ENCODE measurements at places on chromosomes 1 and 21.
A peak's percentile ranks its signal among the peaks of the same experiment; 100 is the strongest.

- DNase-seq, result no peak
Measured at GRCh38 chr21:45322231-45322959, 34.7 kb upstream of the POFUT2 start.

DNA sequence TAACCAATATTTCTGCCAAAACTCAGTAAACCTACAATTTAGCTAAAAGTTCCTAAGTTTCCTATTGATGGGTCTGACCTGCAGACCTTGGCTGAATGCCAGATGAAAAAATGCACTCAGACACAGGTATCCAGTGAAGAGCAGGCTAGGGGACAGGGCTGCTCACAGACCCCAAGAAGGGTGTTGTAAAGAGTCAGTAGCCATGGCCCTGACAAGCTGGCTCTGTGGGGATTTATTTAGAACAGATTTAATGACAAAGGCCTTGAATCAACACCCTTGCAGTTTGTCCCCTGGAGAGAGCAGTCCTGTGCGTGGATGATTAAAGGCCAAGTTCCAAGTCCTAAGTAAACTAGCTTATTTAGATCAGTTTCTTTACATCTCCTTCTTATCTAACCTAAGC is 1243.2 kb upstream of the ADGRL4 start:
- DNase-seq, result no peak

DNA sequence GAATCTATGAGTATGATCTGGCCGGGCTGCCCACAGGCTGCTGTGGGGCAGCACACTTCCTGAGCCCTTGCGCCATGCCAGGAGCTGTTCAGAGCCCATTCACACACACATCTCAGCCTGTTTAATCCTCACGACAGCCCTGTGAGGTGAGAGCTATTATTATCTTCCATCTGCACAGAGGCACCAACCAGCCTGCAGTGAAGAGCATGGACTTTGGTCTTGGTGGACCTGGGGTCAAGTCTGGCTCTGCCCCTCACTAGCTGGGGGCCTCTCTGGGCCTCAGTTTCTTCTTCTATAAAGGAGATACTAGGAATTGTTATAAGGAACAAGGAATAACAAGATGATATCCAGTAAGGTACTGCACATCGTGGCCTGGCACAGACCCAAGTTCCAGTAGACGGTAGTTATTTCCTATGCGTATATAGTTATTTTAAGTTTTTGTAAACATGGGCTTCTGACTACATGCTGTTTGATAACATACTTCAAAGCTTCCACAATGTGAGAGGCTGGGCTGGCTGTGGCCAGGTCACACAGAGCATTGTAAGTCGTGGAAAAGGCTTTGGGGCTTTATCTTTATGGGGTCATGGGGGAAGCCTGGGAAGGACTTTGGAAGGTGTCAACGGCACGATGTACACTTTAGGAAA is 3.4 kb upstream of the PADI2 start:
- DNase-seq, result no peak

DNA sequence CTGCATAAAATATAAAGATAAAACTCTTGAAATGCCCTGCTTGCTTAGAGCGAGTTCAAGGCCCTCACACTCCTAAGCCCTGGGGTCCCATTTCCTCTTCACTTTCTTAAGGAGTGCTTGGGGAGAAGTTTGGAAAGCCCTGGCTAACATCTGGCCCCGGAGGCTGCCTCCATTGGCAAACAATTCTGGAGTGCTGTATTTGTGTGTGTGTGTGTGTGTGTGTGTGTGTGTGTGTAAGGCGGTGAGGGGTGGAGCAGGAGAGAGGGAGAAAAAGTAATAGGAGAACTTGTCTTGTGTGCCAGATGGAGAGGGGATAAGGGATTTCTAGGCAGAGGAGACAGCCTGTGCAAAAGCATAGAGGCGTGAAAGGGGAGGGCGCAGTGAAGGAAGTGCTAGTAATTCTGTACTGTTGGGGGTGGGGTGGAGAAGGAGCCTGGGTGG is 578 bp upstream of the TRIM62 start:
- no peak for DNase-seq

DNA sequence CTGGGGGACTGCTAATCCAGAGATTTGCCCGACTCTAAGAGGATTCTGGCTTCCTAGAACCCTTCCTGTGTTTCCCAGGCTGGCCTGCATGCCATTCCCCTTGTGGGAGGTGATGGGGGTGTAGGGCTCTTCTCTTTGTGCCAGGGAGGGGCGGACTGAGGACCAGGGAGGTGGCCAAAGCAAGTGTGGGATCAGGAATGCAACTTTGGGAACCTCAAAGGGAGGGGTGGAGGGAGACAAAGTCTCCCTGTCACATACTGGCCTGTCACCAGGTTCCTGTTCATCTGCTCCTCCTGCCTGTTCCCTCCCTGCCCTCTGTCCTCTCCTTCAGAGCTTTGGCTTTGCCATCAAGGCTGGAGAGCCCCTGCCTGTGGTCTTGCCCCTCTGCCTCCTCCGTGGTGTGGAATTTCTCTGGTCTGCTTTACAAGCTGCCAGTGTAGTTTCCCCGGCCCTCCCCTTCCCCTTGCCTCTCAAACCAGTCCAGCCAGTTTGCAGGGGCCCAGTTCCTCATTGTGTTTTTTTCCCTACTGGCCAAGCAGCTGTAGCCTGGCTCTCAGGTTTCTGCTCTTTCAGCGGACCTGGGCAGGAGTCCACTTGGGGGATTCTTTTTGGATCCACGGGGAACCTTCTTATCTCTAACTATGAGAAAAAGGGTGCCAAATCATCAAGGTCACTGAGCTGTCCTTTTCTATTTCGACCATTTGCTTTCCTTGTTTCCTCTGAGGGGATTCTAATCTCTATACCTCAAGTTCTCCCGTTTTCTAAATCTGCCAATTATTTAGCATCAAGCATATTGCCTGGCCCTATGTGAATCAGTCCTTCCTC is 1.8 kb downstream of the CGN start:
- no peak for DNase-seq

DNA sequence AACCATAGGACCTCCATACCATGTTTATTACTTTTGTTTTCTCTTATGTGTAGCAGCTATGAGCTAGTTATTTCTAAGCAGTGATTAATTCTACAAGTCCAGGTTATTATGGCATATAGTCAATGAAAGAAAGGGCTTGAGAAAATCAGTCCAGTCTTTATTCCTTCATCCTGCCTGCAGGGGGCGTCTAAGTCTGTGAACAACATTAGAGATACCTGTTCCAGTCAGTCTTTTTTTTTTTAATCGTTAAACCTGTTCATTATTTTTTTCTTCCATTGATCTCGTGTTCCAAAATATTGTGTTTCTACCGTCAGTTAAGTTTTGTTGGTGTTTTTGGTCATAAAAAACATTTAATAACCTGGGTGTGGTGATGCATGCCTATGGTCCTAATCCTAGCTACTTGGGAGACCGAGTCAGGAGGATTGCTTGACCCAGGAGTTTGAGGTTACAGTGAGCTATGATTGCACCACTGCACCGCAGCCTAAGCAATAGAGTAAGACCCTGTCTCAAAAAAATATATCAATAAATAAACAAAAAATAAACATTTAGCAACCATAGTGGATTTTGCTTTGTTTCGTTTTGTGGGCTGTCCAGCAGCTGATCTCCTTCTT is 29.4 kb upstream of the CD2 start:
- peak; percentile 89 for DNase-seq

DNA sequence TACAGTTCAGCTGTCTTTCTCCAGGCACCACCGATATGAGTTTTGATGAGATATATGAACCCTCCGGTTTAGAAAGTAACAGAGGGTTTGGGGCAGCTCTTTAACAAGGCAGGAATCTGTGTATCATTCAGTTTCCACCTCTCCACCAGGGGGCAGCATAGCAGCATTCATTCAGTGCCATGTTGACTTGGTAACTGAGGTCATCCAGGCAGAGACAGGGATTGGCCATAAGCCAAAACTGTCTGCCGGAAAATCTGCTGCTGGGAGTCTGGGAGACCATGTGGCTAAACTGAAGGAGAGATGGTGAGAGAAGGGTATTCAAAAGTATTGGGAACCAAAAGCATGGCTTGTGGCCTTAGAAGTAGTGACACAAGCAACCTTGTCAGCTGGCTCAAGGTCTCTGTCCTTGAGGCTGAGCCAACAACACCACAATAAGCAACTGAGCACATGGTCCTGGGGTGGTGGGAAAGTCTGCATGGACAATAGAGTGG is 98.5 kb downstream of the LMX1A start:
- peak; percentile 61 for DNase-seq

GRCh38 chr1:58919959-58920321 is 136.1 kb upstream of the JUN start:
- no peak for DNase-seq

- no peak for DNase-seq
Measured at GRCh38 chr1:114000406-114000805, 21.1 kb downstream of the OLFML3 start.

DNA sequence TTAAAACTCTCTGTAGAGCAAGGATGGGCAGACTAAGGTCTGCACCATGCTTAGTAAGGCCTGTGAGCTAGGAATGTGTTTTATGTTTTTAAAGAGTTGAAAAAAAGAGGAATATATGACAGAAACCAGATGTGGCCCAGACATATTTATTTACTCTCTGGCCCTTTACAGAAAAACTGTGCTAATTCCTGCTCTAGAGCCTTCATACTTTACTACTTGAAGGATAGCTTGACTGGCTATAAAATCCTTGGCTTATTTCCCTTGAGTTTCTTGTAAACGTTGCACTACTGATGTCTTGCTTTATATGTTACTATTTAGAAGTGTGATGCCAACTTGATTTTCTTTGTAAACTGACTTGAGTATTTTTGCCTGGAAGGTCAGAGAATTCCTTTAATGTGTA is 33.5 kb downstream of the CTBS start:
- DNase-seq, result no peak

DNA sequence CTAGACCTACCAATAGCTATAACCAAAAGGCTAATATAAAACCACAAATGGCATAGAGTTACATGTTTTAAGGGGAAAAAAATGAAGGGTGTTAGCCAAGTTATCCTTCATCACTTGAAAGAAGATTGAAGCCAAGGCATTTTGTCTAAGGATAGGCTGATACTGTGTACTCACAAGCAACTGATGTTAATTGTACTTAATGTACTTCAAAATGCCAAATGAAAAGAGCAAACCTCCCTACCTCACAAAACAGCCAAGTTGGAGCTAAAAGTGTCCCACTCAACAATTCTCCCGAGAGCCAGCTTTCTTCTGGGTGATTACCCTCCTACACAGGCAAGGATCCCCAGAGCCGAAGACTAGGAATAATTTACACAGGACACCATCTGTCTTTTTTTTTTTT is 4.4 kb upstream of the IGSF3 start:
- no peak for DNase-seq

DNA sequence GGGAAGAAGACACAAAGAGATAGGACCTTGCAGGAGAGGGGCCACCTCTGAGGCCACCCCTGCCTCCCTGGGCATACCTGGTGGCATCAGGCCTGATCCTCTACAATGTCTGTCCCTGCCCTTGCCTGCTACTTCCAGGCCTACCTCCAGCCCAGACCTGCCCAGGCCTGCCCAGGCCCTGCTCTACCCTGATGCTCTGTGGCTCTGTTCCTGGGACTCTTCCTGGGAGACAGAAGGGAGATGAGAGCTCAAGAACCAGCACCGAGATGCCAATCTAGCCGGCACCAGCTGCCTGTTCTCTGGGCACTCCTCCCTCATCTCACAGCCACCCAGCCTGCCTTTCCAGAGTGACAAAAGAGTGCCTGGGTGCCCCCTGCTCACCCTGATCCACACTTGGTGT is 2.7 kb downstream of the CELF3 start:
- no peak for DNase-seq

- no peak for DNase-seq
Measured at GRCh38 chr1:24959623-24959975, 29.5 kb upstream of the RUNX3 start.

DNA sequence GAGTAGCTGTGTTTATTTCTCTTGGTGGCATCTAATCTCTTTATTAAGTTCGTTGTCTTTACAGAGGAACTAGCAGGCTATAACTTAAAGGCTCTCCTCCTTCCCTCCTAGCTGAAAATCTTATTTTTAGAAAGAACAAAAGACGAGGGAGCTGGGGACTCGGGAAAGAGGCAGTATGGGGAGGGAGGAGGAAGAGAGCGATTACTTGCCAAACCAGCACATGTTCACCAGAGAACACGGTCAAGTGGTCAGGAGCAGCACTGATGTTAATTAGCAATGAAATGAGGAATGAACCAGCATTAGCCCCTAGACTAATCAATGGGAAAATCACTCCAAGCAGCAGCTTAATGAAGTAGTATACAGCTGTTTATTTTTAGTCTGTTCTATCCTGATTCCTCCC is 171.3 kb upstream of the ESRRG start:
- DNase-seq, result no peak

GRCh38 chr21:17554679-17555465 is 42.0 kb downstream of the CXADR start:
- DNase-seq, result no peak

DNA sequence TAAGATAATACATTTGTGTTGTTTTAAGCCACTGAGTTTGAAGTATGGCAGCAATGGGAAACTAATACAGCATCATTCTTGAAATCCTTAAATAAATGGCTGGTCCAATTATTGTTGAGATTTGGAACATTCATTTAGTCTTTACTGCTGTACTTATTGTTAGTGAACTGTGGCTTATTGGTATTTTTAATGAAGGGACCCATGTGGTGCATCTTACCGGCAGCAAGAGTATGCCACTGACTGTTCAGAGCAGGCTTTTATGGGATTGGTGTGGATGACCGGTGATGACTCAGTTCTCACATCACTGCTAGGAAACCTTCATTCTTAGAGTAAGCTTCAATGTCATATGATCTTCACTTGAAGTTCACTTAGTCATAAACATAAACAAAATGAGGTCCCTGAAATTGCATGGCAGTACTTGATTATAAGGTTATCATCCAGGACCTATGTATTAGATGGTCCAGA is 31.5 kb downstream of the PRKAA2 start:
- no peak for DNase-seq

- no peak for DNase-seq
Measured at GRCh38 chr1:59232216-59232615, 64.7 kb upstream of the FGGY start.

GRCh38 chr1:164586591-164586990 is 27.6 kb downstream of the PBX1 start:
- no peak for DNase-seq

- no peak for DNase-seq
Measured at GRCh38 chr1:200699871-200700270, 30.2 kb upstream of the DDX59 start.

GRCh38 chr1:24888061-24888970 is 41.8 kb downstream of the RUNX3 start:
- no peak for DNase-seq

DNA sequence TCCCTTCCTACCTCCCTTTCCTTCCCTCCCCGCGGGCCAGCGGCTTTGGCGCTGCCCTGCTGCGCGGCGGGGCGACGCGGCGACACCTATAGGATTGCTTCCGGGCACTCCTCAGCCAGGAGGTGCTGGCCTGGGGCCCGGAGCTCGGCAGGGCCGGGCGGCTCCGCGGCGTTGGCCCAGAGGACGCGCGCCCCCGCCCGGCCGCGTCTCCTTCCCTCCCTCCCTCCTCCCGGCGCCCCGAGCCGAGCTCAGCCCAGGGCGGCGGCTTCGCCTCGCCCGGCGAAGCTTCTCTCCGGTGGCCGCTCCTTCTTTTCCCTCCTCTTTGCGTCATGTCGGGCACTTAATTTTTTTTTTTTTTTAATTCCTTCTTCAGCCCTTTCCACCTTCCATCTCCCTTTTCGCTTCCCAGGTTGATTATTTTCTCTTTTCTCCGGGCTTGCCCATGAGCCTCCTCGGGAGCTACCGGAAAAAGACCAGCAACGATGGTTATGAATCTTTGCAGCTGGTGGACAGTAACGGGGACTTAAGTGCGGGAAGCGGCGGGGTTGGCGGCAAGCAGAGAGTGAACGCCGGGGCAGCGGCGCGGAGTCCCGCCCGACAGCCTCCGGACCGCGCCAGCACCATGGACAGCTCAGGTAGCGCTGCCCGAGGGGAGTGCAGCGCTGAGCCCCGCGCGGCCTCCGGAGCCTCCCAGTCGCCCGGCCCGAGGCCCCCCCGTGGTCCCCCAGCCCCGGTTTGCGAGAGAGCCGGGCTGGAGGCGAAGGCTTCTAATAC is at the start of gene DNAJC6:
TSS of gene DNAJC6 (plus strand) at position 240 of the 774 bp plus-strand sequence. CDS start at position 443, 203 bp downstream.
- peak; percentile 71 for DNase-seq

Measured in activated CD8-positive, alpha-beta T cell treated with anti-CD3 and anti-CD28 coated beads, Interleukin-2, amount 10 ng/mL, durations not matched to agents 7 days and 5 days (primary cell).